CD4-positive, alpha-beta T cell treated with Interleukin-15 for 4 hours (primary cell): ENCODE measurements at places on chromosomes 4 and X.

GRCh38 chrX:95678679-95679078 lies 1006.0 kb upstream of the DIAPH2 start:
- no peak for DNase-seq

GRCh38 chrX:122934131-122934530 lies 249.9 kb upstream of the GRIA3 start:
- DNase-seq, result no peak

GRCh38 chrX:12363216-12363615 lies 224.9 kb downstream of the FRMPD4 start:
- DNase-seq, result no peak

DNA sequence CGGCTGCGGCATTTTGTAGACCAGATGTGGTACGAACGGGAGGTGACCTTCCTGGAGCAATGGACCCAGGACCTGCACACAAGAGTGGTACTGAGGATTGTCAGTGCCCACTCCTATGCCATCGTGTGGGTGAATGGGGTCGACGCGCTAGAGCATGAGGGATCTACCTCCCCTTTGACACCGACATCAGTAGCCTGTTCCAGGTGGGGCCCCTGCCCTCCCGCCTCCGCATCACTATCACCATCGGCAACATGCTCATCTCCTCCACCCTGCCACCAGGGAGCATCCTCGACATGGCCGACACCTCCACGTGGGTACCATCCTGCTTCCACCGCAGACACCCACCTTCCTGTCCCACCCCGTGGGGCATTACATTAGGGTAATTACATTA lies 46.2 kb downstream of the SMARCA5 start:
- DNase-seq, result peak; percentile 19

DNA sequence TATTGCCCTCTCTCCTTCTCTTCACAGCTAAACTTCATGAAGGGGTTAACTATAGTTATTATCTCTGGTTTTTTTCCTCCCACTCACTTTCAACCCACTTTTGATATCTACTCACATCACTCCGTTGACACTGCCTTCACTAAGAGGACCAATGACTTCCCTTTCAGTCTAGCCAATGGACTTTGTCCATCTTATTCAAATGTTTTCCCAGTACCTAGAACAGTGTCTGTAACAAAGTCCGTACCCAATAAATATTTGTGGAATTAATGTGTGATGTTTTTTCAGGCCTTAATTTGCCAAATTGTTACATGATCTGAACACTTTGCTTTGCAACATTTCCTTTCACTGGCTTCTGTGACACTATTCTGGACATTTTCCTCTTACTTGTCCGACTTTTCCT lies 106.0 kb upstream of the AR start:
- no peak for DNase-seq

GRCh38 chr4:185322803-185323202 lies 72.9 kb downstream of the LRP2BP start:
- no peak for DNase-seq

DNA sequence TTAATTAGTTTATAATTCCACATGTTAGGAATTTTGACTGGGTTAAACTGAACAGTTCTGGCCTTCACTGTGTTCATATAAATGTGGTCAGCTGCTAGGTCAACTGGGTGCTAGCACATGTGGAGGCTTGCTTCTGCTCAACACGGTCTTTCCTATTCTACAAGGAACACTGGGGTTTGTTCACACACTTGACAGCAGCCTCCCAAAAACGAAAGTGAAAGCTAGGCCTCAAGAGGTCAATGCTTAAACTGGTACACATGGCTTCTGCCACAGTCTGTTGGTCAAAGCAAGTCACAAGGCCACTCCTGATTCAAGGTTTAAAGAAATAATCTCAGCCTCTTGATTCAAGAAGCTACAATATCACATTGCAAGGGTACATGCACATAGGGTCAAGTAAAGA lies 126.5 kb downstream of the QDPR start:
- DNase-seq, result peak; percentile 34

DNA sequence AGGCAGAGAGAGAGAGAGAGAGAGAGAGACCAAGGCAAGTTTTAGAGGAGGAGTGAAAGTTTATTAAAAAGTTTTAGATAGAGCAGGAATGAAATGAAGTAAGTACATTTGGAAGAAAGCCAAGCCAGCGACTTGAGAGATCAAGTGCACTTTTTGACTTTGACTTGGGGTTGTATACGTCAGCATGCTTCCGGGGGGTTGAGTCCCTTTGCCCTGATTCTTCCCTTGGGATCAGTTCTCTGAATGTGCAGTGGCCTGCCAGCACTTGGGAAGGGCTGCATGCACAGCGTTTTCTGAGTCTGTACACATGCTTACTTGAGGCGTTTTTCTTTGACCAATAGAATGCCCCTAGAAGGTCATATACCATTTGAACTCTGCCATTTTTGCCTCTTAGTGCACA lies 400.5 kb downstream of the PDGFC start:
- DNase-seq, result no peak

DNA sequence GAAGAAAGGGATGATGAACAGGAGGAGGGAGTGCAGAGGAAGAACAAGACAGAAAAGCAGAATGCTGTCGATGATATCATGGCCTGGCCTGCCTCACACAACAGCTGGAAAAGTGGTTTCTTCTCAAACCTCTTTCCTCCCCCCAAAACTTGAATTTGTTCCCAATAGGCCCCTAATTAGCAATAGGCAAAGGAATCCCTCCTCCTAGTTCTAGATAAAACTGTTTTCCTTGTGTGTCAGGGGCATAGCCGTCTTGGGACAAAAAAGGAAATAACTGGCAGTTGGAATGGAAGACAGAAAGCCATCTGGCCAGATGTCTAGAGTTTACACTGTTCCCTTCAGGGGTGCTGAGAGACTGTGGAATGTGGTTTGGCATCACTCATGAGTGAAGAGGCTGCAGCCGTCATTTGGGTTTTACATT lies 177.8 kb upstream of the C1QTNF7 start:
- DNase-seq, result no peak

DNA sequence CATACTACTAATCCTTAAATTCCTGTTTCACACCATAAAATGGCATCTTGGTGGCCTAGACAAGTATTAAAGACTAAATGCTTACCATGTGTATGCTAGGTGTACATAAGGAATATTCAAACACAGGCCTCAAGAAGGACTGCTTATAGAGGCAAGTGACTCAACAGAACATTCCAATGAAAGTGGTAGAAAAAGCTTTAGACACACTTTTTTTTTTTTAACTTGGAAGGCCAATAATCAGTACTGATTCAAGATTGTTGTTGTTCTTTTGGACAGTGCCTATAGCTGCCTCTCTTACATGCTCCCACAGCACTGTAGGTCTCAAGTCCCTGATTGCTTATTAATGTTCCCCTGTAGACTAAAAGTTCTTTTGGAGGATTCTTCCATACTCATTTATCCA lies 77.6 kb downstream of the FBXL5 start:
- no peak for DNase-seq

- no peak for DNase-seq
These were observed 33.9 kb downstream of the GPRIN3 start for GRCh38 chr4:89273741-89274141.

DNA sequence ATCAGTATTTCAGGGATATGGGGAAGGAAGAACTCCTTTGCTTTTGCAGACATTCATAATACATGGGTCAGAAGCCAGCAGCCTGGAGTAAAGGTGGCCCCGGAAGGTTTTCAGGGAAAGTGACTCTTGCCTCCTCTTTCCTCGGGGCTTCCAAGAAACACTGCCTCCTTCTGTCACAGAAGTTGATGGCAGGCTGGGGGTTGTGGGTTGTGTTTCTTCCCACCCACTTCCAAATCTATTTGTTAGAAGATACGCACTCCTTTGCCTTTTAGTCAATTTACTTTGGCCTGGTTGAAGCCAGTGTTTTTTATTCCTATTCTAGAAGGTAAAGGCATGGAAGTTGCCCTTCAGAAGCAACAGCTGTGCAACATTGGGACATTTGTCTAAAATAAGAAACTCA lies 19.7 kb downstream of the KIT start:
- no peak for DNase-seq

GRCh38 chr4:20318909-20319277 lies 67.2 kb downstream of the SLIT2 start:
- DNase-seq, result no peak

DNA sequence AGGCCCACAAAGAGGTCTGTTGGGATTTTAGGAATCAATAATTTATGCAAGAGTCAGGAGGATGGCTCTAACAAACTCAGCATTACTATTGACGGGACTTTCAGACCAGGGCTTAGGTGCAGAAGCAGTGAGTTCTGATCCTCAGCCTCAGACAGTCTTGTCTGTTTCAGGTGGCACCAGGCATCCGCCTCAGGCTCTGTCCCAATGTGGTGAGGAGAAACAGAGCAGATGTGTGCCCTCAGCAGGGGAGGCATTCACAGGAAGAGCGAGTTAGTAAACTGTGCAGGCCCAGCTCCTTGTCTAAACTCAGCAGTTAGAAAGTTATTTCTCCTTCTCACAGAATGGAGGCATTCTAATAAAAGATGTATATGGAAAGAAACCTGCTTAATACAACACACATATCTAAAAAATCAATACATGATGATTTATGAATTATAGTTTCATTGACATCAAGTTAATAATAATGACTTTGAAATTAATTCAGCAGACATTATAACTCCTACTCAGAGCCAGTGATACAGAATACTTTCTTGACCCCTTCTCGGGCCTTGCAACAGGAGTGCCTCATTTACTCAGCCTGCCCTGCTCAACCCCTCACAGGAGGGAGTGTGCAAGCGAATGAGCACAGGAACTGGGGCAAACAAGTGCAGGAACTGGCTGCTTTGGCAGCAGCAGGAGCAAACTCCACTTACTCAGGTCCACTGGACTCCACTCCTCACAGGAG lies 202.8 kb upstream of the SMIM31 start:
- no peak for DNase-seq

- DNase-seq, result no peak
These were observed 793 bp downstream of the GRIA3 start for GRCh38 chrX:123184866-123185276.

DNA sequence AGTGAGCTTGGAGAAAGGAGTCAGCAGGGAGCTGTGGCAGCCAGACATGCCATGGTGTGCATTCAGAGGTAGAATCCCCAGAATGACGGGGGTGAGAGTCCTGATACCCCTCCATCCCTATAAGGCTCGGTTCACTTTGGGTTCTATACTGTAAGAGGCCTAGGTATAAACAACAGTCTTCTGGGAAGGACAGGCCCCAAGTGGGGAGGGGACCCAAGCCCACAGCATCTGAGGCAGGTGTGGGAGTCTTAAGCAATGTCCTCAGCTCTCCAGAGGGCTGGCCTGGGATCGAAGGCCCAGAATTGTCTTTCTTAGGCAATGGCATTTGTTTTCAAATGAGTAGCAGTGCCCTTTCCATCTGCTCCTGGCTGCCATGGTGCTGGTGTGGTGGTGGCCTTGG lies 50.2 kb upstream of the MAMLD1 start:
- DNase-seq, result no peak
